GM23338 (cell line): ENCODE measurements at places on chromosomes 5 and 9.

GRCh38 chr5:160466889-160467554 lies 45.4 kb downstream of the PTTG1 start:
- DNase-seq: no peak

DNA sequence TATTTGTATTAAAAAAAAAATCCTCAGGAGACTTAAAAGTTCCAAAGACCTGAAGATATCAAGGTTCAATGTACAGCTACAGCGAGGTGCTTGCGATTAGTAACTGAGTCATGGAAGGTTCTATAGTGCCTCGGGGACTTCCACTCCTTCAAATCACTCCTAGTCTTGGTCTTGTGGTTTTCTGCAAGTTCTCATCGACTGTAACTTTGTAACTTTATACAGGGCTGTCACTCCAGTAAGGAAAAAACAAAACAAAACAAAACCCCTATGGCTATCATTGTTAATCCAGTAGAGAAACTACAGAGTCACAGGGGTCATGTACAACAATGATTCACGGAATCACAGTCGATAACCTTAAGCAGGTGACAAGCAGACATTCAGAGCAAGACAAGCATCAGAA lies 39.8 kb upstream of the SELENOP start:
- DNase-seq: no peak

GRCh38 chr9:34097865-34098264 lies 28.6 kb downstream of the DCAF12 start:
- DNase-seq: no peak

DNA sequence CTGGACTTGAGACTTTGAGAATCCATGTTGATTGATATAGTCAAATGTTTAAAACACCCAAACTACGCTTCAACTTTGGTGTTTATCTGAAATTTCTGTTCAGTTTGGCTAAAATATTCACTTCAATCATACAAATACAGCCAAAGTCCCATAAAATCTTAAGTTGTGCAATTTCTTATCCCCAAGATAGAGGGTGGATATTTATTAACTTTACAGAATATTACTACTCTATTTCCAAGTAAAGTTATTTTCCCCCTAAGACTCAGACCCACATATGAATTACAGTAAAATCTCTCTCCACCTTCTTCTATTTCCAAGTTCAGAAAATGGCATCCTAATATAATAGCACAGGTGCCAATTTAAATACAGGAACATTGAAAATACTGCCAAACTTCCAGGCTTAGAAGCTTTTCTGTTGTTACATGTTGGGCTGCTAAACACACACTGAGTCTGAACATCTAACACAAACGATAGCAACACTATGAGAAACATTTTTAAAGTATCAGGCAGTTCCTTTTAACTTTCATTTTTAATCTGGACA lies 290.3 kb downstream of the EBF1 start:
- no peak for DNase-seq

DNA sequence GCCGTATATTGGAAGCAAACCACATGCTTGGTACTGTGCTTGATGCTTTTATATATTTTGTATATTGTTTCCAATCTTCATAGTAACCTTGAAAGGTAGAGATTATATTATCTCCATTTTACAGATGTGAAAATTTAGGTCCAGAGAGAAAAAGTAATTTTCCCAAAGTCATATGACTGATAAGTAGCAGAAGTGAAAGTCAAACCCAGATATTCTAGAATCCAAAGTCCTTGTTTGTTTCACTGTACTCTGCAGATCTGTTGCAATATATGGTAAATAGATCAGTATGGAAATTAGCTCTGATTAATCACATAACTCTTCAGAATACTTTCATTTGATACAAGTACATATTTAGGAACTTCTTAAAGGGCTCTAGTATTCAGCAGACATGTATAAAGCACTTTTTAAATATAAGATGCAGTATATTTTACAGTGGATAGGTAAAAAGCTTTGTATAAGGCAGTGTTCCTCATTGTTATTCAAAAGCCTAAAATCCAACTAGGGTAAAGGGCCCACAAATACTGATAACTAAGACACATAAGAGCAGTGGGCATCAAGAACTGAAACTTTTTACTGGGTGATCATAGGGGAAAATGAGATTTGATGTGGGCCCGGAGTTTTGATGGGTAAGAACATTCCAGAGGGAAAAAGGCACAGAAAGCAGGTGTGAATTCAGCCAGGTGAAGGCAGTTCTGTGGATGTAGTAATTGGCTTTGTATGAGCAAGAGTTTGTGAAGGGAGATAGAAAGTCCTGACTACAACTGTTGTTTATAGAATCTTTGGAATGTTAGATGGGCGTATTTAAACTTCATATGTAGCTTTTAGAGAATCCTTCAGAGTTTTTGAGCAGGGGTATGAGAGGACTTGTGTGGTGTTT lies 25.0 kb downstream of the NDFIP1 start:
- no peak for DNase-seq
